ENCODE measurements at places on chromosomes 4 and X.

GRCh38 chr4:68592673-68593072 lies 16.6 kb upstream of the UGT2B17 start:
- DNase-seq: no peak

- no peak for DNase-seq
These were observed 3.3 kb upstream of the LIN54 start for GRCh38 chr4:83013902-83014301.

GRCh38 chr4:2300431-2301224 lies 38.7 kb upstream of the MXD4 start:
- peak; percentile 34 for DNase-seq

GRCh38 chr4:26088433-26088928 lies 174.5 kb downstream of the SMIM20 start:
- DNase-seq: no peak

DNA sequence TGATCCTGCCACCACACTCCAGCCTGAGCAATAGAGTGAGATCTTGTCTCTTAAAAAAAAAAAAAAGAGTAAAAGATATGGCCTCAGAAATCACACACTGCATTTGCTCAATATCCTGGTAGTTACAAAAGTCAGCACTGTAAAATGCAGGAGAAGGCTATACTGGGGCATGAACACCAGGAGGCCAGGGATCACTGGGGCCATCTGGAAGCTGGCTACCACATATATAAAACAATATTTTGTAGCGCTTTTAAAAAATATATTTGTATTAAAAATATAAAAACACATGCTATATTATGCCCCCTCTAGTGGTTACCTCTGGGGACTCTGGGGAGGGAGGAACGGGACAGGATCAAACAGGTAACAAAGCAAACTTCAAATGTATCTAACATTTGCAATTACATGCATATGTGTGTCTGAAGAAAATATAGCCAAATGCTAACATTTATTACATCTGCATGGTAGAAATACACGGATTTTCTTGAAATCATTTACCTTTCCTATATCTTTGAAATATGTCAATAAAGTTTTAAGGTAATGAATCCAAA lies 4.0 kb downstream of the C4orf46 start:
- no peak for DNase-seq

DNA sequence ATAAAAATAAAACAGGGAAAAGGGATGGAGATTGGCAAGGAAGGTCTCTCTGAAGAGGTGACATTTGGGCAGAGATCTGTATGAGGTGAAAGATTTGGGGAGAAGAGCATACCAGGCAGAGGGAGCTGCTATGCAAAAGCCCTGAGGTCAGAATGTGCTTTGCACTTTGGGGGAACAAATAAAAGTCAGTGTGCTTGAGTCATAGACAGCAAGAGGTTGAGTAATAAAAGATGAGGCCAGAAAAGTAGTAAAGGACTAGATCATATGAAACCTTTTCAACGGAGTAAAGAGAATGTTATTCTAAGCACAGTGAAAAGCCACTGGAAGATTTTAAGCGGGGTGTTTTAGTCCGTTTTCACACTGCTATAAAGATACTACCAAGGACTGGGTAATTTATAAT lies 76.5 kb upstream of the TEX13A start:
- DNase-seq: no peak

- no peak for DNase-seq
These were observed 14.0 kb upstream of the CDKN2AIP start for GRCh38 chr4:183430317-183430993.

DNA sequence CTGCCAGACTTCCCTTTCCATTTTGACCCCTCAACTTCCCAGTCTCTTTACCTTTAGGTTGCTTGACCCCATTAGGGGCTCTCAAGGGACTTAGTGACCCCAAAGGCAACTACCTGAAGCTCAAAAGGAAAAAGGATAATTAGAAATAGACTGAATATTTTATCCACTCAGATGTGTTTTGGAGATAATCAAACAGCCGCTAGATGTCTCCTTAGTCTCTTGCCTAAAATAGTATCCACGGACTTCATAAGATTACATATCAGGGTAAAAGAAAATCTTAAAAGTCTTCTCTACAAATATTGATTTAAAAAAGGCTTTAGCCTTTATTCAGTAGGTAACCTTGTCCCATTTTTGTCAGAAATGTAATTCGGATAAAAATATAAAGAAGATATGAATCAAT lies 21.0 kb upstream of the RHOXF2 start:
- no peak for DNase-seq

GRCh38 chr4:103268746-103269145 lies 70.6 kb upstream of the CENPE start:
- no peak for DNase-seq

DNA sequence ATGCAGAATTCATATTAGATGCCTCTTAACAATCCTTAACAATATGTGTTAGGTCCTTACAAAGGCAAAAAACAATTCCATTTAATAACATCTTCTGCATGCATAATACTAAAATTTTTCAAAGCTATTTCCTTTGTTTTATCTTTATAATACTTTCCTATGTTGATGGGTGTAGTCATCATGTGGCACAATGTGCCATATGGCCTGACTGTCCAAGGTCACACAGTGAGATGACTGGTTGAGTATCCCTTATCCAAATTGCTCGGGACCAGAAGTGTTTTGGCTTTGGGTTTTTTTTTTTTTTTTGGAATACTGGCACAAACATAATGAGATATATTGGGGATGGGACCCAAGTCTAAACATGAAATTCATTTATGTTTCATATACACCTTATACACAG lies 77.7 kb downstream of the NR3C2 start:
- DNase-seq: no peak

- DNase-seq: no peak
These were observed 47.3 kb upstream of the TLR3 start for GRCh38 chr4:186021461-186022167.

- no peak for DNase-seq
These were observed 59.1 kb upstream of the USP9X start for GRCh38 chrX:41025926-41026701.

- no peak for DNase-seq
These were observed 34.4 kb upstream of the ANXA3 start for GRCh38 chr4:78517050-78517652.

- no peak for DNase-seq
These were observed 18.6 kb downstream of the PSAPL1 start for GRCh38 chr4:7415927-7416686.

DNA sequence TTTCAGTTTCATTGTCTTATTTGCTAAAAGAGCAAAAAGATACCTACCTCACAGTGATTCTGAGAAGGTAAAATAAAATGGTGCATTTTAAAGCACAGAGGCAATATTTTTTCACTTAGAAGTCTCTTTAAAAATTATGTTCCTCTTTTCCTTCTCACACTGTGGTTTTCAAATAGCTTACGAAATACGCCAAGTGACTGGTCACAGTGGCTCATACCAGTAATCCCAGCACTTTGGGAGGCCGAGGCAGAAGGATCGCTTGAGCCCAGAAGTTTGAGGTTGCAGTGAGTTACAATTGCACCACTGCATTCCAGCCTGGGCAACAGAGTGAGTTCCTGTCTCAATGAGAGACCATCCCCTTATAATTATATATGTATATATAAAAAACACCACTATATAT lies 372.6 kb downstream of the FBXO8 start:
- DNase-seq: no peak

- no peak for DNase-seq
These were observed 14.8 kb downstream of the DOK7 start for GRCh38 chr4:3477750-3478430.

DNA sequence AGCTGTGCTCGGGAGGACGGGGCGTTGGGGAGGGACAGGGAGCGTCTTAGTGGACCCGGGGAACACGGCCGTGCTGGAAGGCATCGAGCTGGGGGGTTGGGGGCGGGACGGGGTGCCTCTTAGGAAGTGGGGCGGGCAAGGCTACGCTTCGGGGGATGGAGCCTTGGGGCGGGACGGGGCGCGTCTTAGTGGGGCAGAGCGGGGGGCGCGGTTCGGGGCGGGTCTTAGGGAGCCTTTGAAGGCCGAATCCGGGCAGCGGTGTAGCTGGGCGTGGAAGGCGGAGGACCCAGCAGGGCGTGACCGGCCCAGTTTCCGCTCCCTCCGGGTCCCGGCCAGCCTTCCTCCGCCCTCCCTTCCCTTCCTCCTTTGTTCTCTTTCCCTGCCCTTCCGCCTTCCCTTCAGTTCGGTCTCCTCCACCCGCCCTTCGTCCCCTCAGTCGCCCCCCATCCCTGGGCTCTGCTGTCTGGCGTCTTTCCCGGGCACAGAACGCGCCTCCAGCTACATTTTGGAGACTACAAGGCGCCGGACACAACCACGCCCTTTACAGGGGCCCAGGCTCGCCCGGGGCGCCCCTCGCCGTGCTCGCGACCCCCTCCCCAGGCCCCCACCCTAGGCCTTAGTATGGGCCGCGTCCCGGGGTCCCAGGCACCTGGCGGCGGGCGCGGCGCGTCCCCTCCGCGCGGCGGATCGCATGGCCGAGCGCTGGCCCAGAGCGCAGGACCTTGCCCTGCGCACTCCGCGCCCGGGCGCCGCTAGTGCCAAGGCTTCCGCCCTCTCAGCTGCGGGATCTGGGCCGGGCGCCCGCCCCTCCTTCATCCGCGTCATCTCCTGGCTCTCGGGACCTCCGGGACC lies at the start of gene ARSD:
Gene ARSD, minus strand, starts transcription at position 757 of the 852 bp plus-strand sequence. Its CDS starts 64 bp downstream, at position 693.
- DNase-seq: peak; percentile 63

DNA sequence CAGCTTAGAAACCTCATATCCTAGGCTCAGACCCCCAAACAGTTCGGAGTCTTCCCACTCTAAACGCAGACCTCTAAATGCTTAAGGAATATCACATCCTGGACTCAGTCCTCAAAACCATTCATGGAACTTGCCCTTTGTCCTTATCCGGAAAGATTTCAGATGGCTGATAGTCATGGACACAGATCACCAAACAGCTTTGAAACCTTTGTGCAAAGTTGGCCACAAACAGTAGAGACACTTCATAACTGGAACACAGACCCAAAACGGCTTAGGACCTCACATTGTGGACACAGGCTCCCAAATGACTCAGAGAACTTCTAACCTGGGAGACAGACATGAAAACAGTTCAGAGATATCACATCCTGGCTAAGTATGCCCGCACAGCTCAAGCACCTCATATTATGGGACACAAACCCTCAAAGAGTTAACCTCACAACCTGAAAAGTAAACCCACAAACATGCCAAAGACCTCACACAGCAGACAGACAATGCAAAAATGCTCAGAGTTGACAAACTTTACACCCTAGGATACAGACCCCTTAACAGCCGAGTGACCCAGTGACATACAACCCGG lies 15.5 kb downstream of the SUV39H1 start:
- DNase-seq: no peak

GRCh38 chr4:39025552-39026085 lies 6.6 kb downstream of the TMEM156 start:
- DNase-seq: no peak

DNA sequence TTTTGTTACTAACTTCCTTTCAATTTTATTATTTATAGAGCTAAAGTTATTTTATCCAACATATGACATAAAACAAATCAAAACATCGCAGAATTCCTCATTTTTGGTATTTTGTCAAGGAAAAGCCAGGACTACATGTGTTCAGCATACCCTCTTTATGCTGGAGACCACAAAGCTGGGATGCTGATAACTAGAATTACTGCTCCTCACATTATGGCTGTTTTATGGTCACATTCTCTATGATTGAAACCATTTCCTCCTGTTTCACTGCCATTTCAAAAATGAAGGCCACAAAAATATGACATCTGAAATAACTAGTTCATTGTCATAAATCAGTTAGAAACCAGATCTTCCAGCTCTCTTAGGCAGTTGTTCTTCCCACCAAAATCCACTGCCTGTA lies 41.7 kb downstream of the KLHL34 start:
- no peak for DNase-seq

DNA sequence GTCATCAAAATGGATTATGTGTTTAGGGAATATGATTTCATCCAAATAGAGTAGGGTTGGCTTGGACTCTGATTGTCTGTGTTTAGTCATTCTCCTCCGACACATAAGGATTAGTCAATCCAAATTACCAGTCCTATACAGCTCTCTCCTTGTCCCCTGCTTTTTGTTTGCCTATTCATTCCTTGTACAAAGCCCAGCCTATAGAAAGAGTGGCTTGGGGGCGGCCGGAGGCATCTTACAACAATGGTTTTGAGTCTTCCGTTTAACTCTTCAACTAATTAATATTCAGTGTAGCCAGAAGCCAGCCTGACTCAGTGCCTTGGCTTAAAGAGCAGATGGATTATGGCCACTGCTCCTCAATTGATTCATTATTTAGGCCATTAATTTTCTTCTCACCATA lies 796.6 kb upstream of the POU3F4 start:
- DNase-seq: no peak

DNA sequence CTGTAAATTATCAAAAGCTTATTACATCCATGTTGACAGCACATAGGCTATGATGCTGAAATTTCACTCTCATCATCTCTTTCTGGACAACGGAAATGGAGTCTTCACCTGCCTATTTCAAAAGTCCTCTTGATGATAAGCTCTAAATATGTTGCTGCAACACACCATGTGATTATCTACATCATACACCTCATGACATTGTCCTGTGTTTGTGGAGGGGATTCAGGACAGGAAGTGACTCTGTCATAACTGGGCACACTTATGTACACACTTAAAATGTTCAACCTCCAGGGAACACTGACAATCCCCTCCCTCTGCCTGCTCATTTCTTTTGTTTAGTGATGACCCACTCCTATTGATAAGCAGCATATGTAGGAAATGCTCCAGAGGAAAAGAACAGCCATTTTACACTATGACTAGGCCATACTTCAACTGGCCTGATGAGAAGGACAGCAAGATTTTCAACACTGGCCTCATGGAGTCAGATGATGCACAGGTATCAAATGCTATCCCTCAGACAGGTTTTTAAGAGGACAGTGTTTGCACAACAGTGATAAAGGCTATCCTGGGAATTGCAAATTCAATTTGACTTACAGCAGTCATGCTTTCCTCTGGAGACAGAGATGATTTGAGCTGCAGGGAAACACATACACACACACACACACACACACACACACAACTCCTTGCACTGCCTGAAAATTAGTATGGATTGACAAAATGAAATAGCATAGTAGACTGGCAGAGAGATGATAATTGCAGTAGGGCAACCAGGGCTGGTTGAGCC lies 163.3 kb upstream of the RASGEF1B start:
- no peak for DNase-seq

- no peak for DNase-seq
These were observed 25.5 kb downstream of the PALLD start for GRCh38 chr4:168522356-168522755.

DNA sequence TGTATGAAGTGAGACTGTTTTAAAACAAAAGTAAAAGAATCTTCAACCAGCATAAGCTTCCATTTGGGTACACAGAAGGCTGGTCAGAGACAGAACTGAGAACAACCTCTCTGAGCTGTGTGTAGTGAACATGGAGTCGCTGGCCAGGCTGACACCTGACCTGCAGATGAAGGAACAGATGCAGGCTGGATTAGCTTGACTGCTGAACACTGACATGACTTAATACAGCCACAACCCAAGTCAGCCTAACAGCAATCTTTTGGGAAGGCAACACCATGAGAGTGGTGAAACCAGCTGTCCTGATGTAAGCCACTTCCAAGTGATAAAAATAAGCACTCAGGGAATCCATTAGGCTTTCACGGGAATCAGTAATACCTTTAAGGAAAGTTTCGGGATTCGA lies 10.1 kb downstream of the SCARB2 start:
- DNase-seq: no peak

All from activated CD8-positive, alpha-beta memory T cell treated with anti-CD3 and anti-CD28 coated beads, Interleukin-2, amount 50 U/mL, for 48 hours (primary cell).